Sigmoid colon (tissue), 7 donors: ENCODE measurements at places on chromosomes 7 and 10.

GRCh38 chr7:157113607-157114006 lies 25.1 kb upstream of the UBE3C start:
- peak; percentile 3 for DNase-seq

GRCh38 chr10:24277771-24278170 lies 68.8 kb downstream of the KIAA1217 start:
- no peak for DNase-seq

DNA sequence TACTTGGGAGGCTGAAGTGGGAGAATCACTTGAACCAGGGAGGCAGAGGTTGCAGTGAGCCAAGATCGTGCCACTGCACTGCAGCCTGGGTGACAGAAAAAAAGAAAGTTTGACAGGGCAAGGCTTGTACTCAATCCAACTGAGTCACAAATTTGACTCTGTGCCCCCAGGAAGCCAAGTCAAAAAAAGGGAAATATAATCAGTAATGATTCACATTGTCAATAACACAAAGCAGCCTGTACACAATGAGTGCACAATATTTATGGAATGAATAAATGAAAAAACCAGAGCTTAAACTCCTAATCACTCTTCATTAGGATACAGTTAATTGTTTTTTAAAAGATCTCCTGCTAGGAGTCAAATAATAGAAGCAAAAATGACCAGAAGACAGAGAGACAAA lies 6.4 kb downstream of the NAPEPLD start:
- no peak for DNase-seq

- no peak for DNase-seq
Observed at GRCh38 chr10:6583447-6583846, 3.4 kb upstream of the PRKCQ start.

GRCh38 chr7:22872096-22872807 lies 49.6 kb upstream of the TOMM7 start:
- DNase-seq, result no peak

DNA sequence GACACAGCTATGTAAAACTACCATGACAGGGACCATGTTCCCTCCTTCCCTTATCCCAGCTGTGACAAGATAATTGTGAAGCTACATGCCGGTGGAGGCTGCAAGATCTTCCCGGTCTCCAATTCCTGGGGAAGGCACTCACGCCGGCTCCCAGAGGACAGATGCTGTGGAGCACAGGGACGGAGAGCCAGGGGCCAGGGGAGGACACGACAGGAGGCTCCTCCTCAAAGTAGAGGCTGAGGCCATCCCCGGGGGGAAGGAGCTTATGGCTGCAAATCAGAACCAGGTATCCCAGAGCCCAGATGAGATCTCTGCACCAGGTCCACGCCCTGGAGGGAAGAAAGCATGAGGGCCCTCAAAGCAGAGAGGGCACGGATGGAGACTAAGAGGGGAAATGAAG lies 286.2 kb downstream of the TCERG1L start:
- peak; percentile 56 for DNase-seq

- no peak for DNase-seq
Observed at GRCh38 chr10:121928528-121928884, 675 bp upstream of the ATE1 start.

DNA sequence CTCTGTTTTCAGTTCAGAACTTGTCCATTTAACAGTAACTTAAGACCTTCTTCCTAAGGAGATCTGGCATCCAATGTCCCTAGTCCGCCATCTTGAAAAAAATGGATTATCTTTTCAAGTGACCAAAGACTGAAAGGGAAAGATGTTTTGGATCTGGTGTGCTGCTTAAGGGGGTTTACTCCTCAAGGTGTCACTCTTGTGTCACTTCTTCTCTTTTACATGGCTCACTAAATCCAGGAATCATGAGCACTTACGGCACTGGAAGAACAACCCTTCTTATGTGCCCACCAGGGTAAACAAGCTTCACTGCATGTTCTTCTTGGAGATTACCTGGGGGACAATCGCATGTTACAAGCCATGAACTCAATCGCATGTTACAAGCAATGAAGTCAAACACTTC lies 43.7 kb downstream of the ANXA8 start:
- no peak for DNase-seq

- DNase-seq, result no peak
Observed at GRCh38 chr7:34734771-34735170, 76.8 kb downstream of the NPSR1 start.

DNA sequence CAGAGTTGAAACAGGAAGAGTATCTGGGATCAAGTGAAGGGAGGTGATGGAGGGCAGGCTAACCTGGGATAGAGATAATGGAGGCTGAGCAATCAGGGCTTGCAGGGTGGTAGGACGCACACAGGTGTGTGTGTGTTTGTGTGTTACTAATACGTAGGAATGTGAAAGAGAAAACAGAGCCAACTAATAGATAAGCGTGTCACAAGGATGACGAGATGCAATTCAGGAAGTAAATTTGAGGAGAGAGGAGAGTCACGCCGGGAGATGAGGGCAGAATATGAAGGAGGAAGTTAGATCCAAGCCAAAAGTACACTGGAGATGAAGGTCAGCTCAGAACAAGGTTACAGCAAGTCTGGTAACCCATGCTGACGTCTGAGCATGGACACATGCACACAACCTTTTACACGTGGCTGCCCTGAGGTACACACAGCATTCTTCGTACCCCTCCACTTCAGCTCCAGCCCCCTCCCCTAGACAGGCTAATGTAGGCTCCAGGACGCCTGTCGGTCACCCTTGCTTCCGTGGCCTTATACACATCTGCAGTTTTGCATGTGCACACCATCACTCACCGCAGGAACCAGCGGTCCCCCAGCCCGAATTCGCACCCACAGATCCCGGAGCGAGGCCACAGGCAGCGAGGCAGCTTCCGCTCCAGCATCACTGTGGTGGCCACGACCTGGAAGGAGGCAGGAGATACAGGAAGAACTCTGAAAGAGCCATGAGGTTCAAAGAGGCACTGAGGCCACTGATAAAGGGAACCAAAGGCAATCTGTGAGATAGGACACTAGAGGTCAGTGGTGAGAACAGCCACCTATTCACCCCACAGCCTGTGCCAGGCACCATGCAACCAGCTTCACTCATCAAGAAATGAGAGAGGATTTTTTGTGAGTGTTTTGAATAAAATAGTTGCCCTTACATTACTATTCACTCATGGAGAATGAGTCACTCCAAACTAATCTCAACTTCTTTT lies 23.7 kb upstream of the TRPV6 start:
- no peak for DNase-seq

DNA sequence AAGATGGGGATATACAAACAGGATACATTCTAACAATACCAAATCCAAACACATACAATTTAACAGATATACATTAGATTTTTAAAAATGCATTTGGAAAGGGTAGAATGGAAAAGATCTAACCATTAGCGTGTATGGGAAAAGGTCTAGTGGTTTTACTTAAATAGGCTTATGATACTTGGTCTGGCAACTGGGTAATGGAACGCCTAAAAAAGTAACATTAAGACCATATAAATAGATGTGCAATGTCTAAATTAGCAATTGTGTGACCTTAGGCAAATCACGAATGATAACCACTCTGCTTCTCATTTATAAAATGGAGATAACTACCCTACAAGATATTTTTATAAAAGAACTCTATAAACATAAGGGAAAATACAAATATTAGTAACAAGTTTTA lies 135.2 kb downstream of the CNOT4 start:
- no peak for DNase-seq

DNA sequence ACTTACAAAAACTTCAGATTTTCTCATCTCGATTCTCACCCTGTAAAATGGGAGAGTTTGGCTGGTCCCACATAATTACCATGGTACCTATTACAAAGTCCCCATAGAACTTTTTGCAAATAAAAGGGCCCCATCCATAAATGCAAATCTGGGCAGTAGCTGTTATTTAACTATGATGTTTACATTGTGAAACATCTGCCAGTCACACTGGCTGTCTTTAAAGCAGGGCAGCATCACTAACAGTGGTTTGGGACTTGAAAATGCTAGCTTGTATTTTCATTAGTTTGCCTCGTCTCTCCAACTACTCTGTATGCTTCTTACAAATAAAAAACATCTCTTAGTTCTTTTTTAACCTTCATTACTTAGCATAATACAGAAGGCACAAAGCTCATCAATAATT lies 240.7 kb downstream of the FZD1 start:
- no peak for DNase-seq

- DNase-seq, result no peak
Observed at GRCh38 chr7:96591159-96591899, 118.3 kb downstream of the SEM1 start.

GRCh38 chr10:13080643-13081042 lies 19.3 kb upstream of the OPTN start:
- no peak for DNase-seq

- no peak for DNase-seq
Observed at GRCh38 chr7:109322833-109323232, 753.2 kb downstream of the DNAJB9 start.

- DNase-seq, result no peak
Observed at GRCh38 chr10:87691506-87692070, 31.9 kb downstream of the PAPSS2 start.

- no peak for DNase-seq
Observed at GRCh38 chr10:120979435-120980278, 128.5 kb downstream of the WDR11 start.

GRCh38 chr10:3126741-3127346 lies 45.7 kb downstream of the PITRM1 start:
- DNase-seq, result peak; percentile 64

DNA sequence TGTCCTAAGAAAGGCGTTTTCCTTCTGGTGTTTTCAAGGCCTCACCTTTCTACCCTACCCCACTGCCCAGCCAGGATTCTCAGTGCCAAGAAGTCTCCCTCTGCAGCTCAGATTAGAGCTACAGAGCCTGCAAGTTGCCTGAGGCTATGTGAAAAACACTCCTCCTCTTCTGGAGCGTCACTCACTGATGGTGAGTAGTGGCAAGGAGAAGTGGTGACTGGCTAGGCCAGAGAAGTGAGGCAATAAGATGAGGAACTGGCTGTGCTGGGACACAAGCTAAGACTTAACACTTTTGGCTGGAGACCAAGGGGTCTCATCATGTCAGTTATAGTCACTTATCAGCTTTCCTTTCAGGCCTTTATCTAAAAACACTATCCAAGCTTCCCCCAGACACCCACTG lies 86.7 kb upstream of the PRKAR2B start:
- DNase-seq, result no peak

GRCh38 chr7:128014811-128015210 lies 16.4 kb downstream of the LRRC4 start:
- no peak for DNase-seq

DNA sequence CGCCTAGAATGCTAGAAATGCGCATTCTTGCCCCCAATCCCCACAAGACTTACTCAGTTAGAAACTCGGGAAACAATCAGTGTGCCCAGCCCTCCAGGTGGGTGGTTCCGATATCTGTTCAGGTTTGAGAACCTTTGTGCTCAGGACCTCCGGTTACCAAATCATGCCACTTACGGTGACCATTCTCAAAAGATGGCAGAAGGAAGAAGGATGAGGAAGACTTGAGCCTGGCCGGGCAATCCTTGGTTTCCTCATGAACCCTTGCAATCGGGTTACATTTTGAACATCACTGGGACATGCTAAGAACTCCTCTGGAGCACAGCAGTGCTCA lies 52.1 kb downstream of the RBM17 start:
- DNase-seq, result no peak

GRCh38 chr10:5584895-5585516 lies 60.2 kb downstream of the CALML3 start:
- peak; percentile 52 for DNase-seq
